ENCODE measurements at places on chromosomes 3 and 15.

DNA sequence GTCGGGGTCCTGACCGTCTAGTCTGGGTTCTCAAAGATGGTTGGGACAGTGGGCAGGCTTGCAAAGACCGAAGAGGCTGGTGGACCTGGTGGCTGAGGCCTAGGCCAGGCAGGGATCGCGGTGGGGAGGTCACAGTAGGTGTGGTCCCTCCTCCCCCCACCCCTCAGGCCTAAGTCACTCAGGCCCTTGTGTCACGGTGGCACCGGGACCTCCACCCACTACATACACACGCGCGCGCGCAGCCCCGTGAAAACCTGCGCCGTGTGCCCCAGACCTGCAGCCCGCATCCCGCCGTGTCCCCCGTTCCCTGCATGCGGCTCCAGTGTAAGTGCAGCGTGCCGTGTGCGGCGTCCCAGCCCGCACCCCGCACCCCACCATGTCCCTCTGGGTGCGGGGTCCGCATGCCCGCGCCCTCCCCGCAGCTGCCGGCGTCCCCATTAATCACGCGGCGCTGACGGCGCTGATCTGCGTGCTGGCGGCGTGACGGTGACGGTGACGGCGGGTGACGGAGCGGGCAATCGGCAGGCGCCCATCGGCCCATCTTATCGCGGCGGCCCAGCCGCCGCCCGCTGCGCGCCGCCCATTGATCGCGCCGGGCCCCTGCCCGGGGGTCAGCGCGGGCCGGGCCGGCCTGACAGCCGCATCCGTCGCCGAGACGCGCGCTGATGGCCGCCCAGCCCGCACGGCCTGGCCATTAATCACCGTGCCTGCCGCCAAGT lies 24.4 kb downstream of the SEC61A1 start:
- peak; percentile 30 for DNase-seq

- DNase-seq, result no peak
Measured at GRCh38 chr3:29892976-29893554, 612.2 kb downstream of the RBMS3 start.

DNA sequence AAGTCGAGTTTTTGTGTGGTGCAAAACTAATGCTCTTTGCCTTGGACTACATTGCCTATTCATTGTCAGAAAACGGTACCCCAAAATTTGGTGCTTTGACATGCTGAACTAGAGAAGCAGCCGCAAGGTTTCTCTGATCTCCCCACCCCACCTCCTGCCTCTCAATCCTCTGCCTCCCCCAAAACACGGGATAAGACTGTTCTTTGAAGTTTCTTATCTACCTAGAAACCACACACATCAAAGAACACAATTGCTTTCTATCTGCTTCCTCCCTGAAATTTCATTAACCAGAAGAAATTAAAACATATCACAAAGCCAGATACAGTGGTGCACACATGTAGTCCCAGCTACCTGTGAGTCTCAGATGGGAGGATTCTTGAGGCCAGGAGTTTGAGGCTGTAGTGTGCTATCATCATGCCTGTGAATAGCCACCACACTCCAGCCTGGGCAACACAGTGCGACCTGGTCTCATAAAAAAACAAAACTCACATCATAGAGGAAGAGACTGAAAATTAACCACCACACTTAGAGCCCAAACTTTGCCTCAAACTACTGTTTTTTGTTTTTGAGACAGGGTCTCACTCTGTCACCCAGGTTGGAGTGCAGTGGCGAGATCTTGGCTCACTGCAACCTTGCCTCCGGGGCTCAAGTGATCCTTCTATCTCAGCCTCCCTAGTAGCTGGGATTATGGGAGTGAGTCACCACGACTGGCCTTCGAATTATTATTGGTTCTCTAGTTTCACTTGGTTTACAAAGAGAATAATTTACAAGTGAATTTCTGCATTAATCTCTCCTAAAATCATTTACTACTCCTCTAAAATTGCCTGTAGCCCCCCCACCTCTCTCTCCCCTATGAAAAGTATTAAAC lies 2.7 kb upstream of the PCNP start:
- DNase-seq, result no peak

DNA sequence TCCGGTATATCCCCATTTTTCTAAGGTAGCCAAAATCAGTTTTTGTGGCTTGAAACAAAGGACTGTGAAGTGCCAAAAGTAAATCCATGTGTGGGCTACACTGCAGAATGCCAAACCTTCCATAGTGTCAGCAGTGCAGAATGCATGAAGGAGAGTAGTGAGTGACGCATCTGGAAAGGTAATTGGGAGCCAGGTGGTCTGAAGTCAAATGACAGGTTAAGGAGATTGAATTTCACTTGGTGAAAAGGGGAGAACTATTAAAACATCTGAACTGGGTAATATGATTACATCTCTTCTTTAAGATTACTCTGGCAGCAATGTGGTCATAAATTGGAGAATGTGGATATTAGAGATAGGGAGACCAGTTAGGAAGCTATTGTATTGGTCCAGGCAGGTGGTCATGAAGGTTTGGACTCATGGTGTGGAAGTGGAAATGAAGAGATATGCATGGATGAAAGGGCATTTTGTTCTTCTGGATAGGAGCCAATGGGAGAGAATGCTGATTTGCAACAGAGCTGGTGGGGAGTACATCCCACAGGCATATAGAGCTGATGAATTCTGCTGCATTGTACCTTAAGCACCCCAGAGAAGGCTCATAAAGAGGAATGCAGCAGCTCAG lies 118.2 kb downstream of the ECT2 start:
- no peak for DNase-seq

DNA sequence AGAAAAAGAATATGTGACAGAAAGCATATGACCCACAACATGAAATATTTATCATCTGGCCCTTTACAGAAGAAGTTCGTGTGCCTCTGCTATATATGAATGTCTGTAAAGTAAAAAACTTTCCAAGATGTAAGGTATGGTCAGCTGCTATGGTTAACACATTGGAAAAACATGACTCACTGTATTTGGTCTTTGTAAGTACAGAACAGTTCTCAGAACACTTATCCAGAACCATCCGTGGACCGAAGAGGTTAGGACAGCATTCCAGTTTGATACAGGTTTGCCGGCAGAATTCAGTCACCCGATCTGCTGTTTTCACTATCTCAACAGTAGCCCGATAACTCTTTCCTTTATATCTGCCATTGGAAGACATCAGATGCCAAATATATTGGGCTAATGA lies 13.5 kb upstream of the STIMATE start:
- DNase-seq, result no peak

DNA sequence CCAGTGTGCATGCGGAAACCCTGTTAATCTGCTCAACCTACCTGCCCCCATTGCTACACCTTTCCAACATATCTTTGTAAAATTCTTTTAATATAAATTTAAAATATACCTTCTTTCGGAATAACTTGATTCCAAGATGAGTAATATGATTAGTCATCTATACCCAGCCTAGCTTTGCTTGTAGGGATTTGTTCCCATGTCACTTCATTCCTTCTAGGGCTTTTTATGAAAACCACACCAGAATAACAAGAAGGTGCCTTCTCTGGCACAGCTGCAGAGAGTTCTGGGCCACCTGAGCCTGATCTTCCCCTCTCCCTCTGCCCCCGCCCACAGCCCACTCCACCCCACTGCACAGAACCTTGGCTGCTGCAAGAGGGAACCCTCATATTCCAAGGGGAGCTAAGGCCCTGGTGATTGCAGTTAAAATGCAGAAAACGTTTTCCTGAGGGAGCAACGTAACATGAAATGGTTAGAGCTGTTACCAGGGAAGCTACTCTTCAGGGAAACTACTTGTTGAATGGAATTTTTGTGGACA lies 38.6 kb upstream of the HACD2 start:
- DNase-seq, result no peak

DNA sequence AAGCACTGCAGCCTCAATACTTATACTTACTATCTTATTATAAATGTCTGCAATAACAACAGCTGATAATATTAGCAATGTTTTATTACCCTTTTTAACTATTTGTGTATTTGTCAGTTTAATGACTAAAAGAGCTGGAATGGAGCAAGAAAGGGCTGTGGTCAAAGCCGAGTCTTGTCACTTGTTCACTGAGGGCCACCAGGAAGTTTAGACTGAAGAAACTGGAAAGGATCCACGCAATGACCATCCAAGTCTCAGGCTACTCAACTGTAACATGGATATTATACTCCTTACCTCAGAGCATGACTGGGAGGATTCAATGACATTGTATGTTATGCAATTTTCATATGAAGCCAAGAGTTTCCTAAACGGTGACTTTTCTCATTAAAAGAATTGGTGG lies 90.4 kb downstream of the TJP1 start:
- no peak for DNase-seq

DNA sequence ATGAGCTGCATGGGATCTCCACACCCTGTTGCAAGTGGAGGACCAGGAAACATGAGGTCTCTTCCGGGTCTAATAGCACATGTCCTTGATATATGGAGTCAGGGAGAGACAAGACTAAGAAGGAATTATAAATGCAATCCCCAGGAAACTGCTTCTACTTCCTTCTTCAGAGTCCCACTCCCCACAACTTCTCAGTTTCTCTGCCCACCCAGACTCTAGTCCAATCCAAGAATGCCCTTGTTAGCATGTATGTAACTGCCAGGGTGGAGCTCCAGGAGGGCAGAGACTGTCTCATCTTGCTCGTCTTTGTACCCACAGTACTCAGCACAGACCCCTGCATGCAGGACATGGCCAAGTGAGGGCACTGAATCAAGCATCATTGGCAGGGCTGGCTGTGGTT lies 8.3 kb downstream of the DAPK2 start:
- DNase-seq, result no peak

DNA sequence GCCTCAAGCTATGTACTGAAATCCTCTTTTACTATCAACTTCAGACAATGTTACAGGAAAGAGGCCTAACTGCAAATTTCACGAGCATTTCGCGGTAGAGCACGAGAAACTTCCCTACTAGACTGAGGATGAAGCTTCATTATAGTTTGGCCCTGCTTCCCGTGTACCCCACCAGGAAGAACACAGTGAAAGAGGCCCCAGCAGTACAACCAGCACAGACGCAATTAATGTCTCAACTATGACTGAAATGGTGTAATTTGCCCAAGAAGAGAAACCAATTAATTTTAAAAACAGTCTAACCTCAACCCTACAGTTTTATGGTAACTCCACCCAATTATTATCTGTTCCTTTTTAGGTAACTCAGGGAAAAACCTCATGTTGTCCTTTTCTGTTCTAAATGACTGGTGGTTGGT lies 12.1 kb downstream of the CHSY1 start:
- no peak for DNase-seq

- no peak for DNase-seq
Measured at GRCh38 chr3:186099178-186099577, 9.7 kb downstream of the ETV5 start.

DNA sequence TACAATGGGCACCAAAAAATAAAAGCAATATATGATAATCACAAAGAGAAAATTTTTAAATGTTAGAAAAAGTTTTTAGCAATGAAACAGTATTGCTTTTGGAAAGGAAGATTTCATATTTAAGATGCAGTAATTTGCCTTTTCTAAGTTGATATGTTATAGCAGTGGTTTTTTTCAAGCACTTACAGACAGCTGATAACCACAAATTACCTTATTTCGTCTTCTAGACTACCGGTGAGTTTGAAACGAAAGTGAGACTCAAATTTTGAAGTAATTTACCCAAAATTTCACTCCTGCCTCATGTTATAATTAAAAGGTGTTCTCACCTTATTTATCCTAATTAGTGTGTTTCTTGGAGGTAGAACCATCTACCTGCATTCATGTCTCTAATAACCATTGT lies 207.8 kb downstream of the MCTP2 start:
- DNase-seq, result no peak

DNA sequence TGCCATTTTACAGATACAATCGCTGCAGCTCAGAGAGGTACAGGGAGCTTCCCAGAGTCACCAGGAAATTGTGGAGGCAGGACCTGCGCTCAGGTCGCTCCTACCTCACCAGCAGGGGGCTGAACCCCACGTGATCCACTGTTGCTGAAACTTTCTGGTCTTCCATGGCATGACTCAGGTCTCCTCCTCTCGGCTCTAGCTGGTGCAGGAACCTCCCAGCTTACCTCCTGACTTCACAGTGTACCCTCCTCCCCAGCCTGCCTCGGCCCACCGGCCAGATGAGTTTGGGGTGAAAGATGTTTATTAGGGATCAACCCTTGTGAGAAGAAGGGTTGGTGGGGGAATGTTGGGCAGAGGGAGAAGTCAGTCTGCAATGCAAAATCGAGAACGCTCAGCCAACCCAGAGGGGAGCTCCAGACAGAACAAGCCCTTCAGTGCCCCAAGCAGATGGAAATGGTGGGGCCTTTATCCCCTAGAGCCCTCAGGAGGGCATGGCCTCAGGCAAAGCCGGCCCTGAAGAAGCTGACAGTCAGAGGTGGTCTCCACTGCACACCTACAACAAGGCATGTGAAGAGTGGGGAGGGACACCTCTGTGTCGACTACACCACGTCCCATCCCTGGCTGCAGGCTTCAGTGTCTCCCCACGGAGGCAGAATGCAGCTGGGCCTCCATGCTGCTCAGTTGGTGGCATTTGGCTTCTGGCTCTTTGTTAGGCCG lies 118.6 kb upstream of the PRR20G start:
- DNase-seq, result no peak

Measured in WTC11 (cell line).